ENCODE measurements at places on chromosomes 2 and 18.

DNA sequence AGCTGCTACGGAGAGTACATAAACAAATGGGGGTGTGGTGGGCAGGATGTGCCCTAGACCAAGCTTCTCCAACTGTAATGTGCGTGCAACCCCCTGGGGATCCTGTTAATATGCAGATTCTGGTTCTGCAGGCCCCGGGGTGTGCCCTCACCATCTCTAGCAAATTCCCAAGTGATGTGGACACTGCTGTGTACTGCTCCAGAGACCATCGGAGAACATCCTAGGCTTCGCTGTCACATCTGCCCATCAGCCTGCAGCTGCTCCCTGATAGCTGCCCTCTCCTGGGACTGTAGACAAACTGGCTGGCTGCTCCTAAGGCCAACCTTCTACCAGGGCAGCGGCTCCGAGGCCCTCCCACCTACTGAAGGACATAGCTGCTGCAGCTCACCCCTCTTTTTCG, 3.2 kb downstream of the HS1BP3 start:
- no peak for DNase-seq

DNA sequence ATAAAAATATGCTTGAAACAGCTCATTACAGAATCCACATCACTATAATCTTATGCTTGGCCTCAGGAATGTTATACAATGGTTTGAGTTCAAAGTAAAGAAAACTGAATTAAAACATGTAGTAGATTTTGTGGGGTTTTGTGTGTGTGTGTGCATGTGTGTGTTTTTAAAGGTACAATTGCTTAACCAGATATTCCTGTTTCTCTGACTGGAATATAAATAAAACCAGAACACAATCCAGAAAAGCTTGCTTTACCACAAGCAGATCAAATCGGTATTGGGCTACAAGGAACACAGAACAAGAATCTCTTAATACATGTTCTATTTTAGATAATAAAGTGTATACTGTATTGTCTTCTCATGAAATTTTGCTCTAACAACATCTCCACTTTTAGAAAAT, 110.0 kb downstream of the TMEM247 start:
- DNase-seq = no peak

DNA sequence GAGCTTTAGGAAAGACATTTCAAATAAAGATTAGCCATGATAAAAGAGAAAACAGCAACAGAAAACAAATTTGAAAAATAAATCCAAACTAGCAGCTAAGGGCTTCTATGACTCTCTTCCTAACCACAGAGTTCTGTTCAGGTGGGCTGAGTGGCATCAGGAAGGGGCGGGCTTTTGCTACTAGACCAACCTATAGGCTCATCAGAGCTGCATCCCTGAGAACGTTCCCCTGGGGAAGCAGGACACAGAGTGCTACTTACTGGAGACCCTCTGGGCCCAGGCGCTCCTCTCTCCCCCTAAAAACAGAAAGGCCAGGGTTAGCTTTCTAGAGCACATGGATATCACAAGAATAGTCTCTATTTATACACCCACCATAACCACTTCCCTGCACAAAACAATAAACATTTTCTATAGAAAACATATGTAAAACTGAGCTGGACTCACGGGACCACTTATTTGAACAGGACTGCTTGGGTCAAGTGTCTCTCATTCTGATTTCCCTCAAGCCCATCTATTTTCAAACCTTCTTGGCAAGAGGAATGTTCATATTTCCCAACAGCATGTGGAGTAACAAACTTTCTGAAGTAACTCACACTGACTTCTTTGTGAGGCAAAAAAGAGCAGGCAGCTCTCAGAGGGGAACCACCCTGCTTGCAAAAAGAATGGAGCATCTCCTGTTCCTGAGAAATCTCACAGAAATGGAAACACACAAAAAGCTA, 78.9 kb upstream of the LMAN1 start:
- DNase-seq = no peak

DNA sequence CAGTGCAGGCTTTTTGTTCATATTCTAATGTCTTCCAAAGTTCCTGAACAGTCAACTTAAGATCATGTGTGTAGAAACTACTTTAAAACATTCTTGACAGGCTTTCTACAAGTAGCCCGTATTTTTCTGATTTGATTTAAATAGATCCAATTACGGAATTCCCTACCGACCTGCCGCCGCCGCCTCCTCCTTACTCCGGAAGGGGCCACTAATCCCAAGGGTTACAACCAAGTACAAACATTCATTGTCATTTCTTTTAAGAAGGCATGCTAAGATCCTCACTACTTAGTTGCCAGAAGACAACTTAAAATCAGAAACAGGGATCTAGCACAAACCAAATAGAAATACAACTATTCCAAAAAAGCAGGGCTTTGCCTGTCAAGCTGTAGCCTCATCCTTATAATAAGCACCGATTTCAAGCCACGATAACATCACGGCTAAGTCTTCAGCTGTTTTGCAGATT, 784 bp downstream of the WDR33 start:
- DNase-seq = no peak

DNA sequence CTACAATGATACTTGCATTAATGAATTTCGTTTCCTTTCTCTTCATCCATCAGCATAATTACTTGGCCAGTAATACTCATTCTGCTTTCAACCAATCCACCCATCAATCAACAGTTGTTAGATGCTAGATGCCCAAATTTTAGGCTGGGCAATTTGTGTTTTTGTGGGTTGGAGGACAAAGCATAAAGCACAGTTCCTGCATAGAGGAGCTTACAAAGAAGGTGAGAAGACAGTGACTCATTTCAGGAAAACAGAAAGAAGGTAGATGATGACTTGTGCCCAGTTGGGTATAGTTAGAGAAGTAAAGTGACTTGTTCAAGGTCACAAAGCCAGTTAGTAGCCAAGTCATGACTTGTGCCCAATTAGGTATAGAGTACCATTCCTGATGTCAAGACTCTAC, 1186.8 kb upstream of the CELF4 start:
- DNase-seq = no peak

GRCh38 chr2:224994242-224994823, 47.9 kb downstream of the DOCK10 start:
- DNase-seq = no peak

- DNase-seq = no peak
Observed at GRCh38 chr2:64554117-64554516, 30.0 kb downstream of the AFTPH start.

DNA sequence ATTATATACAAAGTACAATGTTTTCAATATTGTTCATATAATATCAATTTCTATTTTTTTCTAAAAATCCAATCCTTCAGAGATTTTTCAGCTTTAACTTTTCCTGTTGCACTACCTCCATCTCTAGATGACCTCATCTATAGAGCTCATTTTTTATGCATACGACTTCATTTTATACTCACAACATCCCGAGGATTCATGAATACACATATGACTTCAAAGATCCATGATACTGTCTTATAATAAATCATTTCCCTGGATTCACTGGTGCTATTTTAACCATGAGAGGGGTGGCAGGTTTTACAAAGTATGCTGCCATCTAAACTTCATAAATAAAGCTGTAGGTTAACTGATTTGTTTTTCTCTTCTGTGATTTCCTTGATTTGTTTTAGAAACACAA, 694.6 kb downstream of the EPHA4 start:
- DNase-seq = no peak

- DNase-seq = no peak
Observed at GRCh38 chr2:64967601-64968000, 21.6 kb upstream of the SLC1A4 start.

DNA sequence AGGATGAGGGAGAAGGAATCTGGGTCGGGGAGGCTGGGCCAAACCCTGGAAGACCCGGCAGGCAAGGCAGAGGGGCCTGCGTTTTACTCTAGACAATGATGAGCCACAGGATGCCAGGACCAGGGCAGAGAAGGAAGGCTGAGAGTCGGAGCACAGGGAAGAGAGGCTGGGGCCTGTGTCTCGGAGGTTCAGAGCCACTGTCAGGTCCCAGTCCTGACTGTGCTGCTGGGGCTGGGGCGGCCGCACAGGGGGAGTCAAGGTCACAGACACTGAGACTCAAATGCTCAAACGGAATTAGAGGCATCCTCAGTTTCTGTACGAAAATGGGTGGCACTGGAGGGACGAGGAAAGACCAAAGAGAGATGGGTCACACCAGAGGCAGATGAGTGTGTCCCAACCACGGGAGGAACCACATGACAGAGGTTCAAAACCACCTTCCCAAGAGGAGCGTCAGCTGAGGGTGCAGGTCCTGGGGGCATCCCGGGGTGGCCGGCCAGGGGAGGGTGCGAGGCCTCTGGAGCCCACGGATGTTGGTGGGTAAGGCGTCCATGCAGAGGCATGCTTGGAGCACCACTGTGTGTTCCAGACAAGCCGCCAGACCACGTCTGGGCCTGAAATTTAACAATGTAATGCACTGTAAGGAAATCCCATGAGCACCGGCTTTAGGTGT, 14.7 kb downstream of the HDAC4 start:
- DNase-seq = no peak

DNA sequence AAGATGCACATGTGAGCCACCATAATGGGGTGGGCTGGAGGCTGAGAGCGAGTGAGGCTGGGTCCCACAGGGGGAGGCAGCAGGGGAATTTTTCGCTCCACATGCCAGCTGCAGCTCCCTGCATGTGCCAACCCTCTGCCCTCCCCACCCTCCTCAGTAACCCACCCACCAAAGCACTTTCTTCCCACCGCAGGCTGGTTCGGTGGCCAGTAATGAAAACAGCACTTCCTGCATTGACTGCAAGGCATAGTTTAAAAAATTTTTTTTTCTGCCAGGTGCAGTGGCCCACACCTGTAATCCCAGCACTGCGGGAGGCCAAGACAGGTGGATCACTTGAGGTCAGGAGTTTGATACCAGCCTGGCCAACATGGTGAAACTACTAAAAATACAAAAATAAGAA, 147.5 kb upstream of the TTC39C start:
- DNase-seq = no peak

All from stimulated activated CD4-positive, alpha-beta T cell treated with anti-CD3 and anti-CD28 coated beads, TNF-alpha, amount 100 ng/mL, for 4 hours (primary cell).